ENCODE measurements at places on chromosomes 4 and X. TPM values are rescaled to one million over a fixed set of nuclear protein-coding genes. Genes with fewer than 3 reads are reported as not detected.

The RBM46 gene
- not detected for total RNA-seq

The CT45A10 gene
- not detected for total RNA-seq

The COQ2 gene
- total RNA-seq, result 20.1 TPM

The TSPAN6 gene
- total RNA-seq, result 0.47 TPM

DNA sequence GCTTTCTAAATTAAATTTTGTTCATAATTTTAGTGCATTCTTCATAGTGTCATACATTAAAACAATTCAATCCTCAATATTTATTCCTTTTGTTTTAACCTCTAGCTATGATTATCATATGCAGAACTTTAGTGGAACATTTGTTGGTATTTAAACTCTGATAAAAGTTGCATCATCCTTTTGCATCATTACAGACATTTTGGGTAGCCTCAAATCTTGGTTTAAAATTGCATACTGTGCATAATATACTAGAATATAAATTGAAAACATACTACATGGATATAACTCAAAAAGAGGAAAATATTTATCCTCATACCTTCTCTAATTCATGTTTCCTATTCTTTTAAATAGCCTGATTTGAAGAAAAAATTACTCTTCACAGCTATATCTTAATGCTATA lies 97.3 kb upstream of the NAP1L5 start:
- DNase-seq, result no peak
- H3K4me3 ChIP-seq, result no peak overlapping the region
- H3K27me3 ChIP-seq, result peaks cover 6% of the 10 kb centered on the region
- no peak overlapping the region for H3K27ac ChIP-seq
- H3K36me3 ChIP-seq, result peaks cover 2% of the 10 kb centered on the region
- H3K4me1 ChIP-seq, result peaks cover 18% of the 10 kb centered on the region

- peaks cover 6% of the 10 kb centered on the region for H3K27me3 ChIP-seq
- no peak overlapping the region for H3K27ac ChIP-seq
- DNase-seq, result peak; percentile 22
- H3K4me1 ChIP-seq, result peaks cover 18% of the 10 kb centered on the region
- no peak overlapping the region for H3K4me3 ChIP-seq
These were observed 12.2 kb upstream of the RAP1GDS1 start for GRCh38 chr4:98248934-98249333.

The METTL14 gene
- total RNA-seq, result 48.4 TPM

The ADRA2C gene
- total RNA-seq, result not detected

- no peaks in the 10 kb centered on the region for H3K36me3 ChIP-seq
- H3K27ac ChIP-seq, result no peak overlapping the region
- peaks cover 1% of the 10 kb centered on the region for H3K27me3 ChIP-seq
- no peak overlapping the region for H3K4me3 ChIP-seq
- H3K4me1 ChIP-seq, result no peaks in the 10 kb centered on the region
These were observed 16.9 kb downstream of the SH3RF1 start for GRCh38 chr4:169253904-169254303.

GRCh38 chr4:2443956-2444740 lies 24.8 kb upstream of the RNF4 start:
- no peak overlapping the region for H3K27ac ChIP-seq
- H3K27me3 ChIP-seq, result no peaks in the 10 kb centered on the region
- H3K4me3 ChIP-seq, result no peak overlapping the region
- no peak for DNase-seq
- peaks cover 2% of the 10 kb centered on the region for H3K4me1 ChIP-seq
- H3K36me3 ChIP-seq, result no peaks in the 10 kb centered on the region

- no peak overlapping the region for H3K4me3 ChIP-seq
- no peaks in the 10 kb centered on the region for H3K27me3 ChIP-seq
- peaks cover 38% of the 10 kb centered on the region for H3K4me1 ChIP-seq
These were observed 37.4 kb upstream of the SMIM10L2A start for GRCh38 chrX:135384161-135384836.

- no peaks in the 10 kb centered on the region for H3K36me3 ChIP-seq
- no peak for DNase-seq
- no peaks in the 10 kb centered on the region for H3K27me3 ChIP-seq
- H3K27ac ChIP-seq, result no peak overlapping the region
These were observed 892.6 kb upstream of the FRG1 start for GRCh38 chr4:189048119-189048518.

- H3K36me3 ChIP-seq, result no peaks in the 10 kb centered on the region
- DNase-seq, result no peak
- no peak overlapping the region for H3K27ac ChIP-seq
- H3K27me3 ChIP-seq, result no peaks in the 10 kb centered on the region
- H3K4me1 ChIP-seq, result no peaks in the 10 kb centered on the region
- no peak overlapping the region for H3K4me3 ChIP-seq
These were observed 481.6 kb upstream of the FSTL5 start for GRCh38 chr4:162645381-162645780.

DNA sequence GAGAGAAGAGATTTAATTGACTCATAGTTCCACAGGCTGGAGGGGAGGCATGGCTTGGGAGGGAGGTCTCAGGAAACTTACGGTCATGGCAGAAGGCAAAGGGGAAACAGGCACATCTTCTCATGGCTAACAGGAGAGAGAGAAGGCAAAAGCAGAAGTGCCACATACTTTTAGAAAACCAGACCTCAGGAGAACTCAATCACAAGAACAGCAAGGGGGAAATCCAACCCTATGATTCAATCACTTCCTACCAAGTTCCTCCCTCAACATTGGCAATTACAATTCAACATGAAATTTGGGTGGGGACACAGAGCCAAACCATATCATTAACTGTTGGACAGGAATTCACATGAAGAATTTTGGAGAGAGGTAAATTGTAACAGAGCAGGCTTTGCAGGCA lies 485.3 kb upstream of the PITX2 start:
- H3K27me3 ChIP-seq, result no peaks in the 10 kb centered on the region
- H3K4me3 ChIP-seq, result no peak overlapping the region
- no peak overlapping the region for H3K27ac ChIP-seq
- no peaks in the 10 kb centered on the region for H3K36me3 ChIP-seq
- no peaks in the 10 kb centered on the region for H3K4me1 ChIP-seq

The BTC gene
- not detected for total RNA-seq

The ZDHHC15 gene
- 0.23 TPM for total RNA-seq

- DNase-seq, result no peak
- H3K4me1 ChIP-seq, result no peaks in the 10 kb centered on the region
- no peak overlapping the region for H3K27ac ChIP-seq
- no peaks in the 10 kb centered on the region for H3K27me3 ChIP-seq
- H3K4me3 ChIP-seq, result no peak overlapping the region
- H3K36me3 ChIP-seq, result no peaks in the 10 kb centered on the region
These were observed 8.0 kb upstream of the FAM47C start for GRCh38 chrX:37000140-37000539.

The LONRF3 gene
- 1.9 TPM for total RNA-seq

The WAS gene
- total RNA-seq, result 102 TPM

DNA sequence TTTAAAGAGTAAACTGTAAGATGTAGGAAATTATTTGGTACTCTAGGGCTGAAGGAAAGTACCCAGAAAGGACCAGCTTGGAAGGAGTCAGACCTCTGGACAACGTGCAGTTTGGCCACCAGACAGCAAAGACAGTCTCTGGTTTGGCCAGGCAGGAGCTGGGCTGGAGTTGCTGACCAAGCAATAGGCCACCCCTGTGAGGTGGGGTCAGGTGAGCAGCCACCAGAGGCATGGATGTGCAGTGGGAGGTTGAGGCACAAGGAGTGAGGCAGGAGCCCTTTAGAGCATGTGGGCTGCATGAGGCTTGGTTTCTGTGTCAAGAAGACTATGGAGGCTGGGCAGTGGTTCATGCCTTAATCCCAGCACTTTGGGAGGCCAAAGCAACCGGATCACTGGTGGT lies 17.7 kb upstream of the MRFAP1 start:
- H3K27ac ChIP-seq, result no peak overlapping the region
- peaks cover 11% of the 10 kb centered on the region for H3K36me3 ChIP-seq
- no peak for DNase-seq
- no peak overlapping the region for H3K4me3 ChIP-seq
- H3K27me3 ChIP-seq, result no peaks in the 10 kb centered on the region
- H3K4me1 ChIP-seq, result no peaks in the 10 kb centered on the region

The SPATA4 gene
- not detected for total RNA-seq

- H3K27ac ChIP-seq, result peak overlapping the region; percentile 93
- H3K27me3 ChIP-seq, result no peaks in the 10 kb centered on the region
- no peak for DNase-seq
- peaks cover 43% of the 10 kb centered on the region for H3K36me3 ChIP-seq
- peaks cover 83% of the 10 kb centered on the region for H3K4me1 ChIP-seq
These were observed 466.6 kb downstream of the INPP4B start for GRCh38 chr4:142379277-142380051.

DNA sequence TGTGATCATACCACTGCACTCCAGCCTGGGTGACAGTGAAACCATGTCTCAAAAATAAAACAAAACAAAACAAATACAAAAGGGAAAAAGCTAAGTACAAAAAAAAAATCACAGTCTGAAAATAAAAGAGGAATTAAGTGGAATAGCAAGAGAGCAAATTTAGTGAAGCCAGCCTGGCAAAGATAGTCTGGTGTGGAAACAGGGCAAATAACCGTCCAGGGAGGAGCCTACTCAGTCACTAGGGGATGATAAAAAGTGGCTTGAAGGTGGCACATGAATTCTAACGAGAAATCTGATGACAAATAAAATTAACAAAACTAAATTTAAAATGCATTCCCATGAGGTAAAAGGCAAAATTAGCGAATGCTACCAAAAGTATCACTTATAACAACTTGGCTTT lies 8.2 kb downstream of the PDGFC start:
- no peaks in the 10 kb centered on the region for H3K4me1 ChIP-seq
- no peak overlapping the region for H3K27ac ChIP-seq
- H3K4me3 ChIP-seq, result no peak overlapping the region
- no peaks in the 10 kb centered on the region for H3K36me3 ChIP-seq
- no peak for DNase-seq

DNA sequence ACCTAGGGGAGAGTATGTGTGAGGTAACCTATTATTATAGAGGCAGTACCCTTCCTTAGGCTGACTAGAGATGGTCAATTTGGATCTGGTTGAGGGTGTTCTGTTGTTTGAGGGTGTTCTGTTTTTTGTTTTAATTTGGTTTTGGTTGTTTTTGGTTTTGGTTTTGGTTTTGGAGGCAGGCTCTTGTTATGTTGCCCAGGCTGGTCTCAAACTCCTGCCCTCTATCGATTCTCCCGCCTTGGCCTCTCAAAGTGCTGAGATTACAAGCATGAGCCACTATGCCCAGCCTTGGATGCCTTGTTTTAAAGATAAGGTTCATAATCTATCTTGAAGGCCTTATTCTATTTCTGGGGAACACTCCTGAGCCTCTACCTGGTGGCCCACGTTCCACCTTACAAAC lies 912 bp downstream of the CXorf65 start:
- H3K4me1 ChIP-seq, result peaks cover 73% of the 10 kb centered on the region
- peak overlapping the region; percentile 63 for H3K4me3 ChIP-seq
- H3K27me3 ChIP-seq, result no peaks in the 10 kb centered on the region
- H3K27ac ChIP-seq, result peak overlapping the region; percentile 90
- no peak for DNase-seq

- H3K4me1 ChIP-seq, result peaks cover 25% of the 10 kb centered on the region
- peaks cover 3% of the 10 kb centered on the region for H3K36me3 ChIP-seq
These were observed 636 bp downstream of the BCOR start for GRCh38 chrX:40097141-40097503.

The CLTRN gene
- total RNA-seq, result 0.62 TPM

- H3K27ac ChIP-seq, result no peak overlapping the region
- H3K4me1 ChIP-seq, result no peaks in the 10 kb centered on the region
- no peak for DNase-seq
- H3K4me3 ChIP-seq, result no peak overlapping the region
These were observed 290.0 kb upstream of the DIAPH2 start for GRCh38 chrX:96394598-96394997.
